ENCODE measurements at places on chromosomes 13 and 19.
A peak's percentile ranks its signal among the peaks of the same experiment; 100 is the strongest.

DNA sequence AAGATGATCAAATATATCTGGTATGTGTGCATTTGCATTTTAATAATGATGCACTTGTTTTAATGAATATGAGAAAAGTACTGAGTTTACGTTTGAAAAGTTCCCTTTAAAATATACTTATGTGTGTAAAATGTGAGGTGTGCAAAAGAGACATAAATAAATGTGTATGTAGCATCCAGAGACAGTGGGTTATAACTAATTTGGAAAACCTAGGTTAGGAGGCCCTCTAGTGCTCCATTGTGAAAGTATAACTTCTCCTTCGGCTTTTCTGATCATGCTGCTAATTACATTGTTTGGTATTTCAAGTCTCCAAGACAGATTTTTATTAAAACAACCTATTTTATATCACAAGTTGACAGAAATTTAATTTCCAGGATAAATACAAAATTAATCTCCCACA lies 30.1 kb downstream of the SCEL start:
- H3K4me1 ChIP-seq, result no peaks in the 10 kb centered on the region
- DNase-seq, result no peak
- H3K27me3 ChIP-seq, result peaks cover 2% of the 10 kb centered on the region

GRCh38 chr19:34082289-34083077 lies 89.8 kb upstream of the LSM14A start:
- H3K27ac ChIP-seq, result no peak overlapping the region
- peaks cover 1% of the 10 kb centered on the region for H3K36me3 ChIP-seq
- H3K27me3 ChIP-seq, result peaks cover 18% of the 10 kb centered on the region
- no peak for DNase-seq
- no peak overlapping the region for H3K4me3 ChIP-seq
- H3K4me1 ChIP-seq, result no peaks in the 10 kb centered on the region

DNA sequence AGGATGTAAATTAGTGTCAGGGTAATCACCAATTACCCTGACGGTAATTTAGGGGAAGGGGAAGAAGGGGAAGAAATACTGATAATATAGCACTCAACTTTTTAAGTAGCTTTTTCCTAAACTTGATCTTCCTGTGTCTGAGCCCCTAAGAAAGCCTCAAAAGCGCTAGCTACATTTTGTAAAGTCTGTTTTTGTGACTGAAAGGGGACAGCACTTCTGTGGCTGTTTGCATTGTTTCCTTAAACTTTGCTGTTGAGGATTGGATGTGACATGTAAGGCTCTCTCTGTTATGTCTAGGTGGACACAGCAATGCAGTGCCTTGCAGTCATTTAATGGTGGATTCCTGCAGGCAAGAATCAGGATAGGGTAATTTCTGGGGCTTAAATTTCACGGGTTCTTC lies 42.8 kb downstream of the SPATA13 start:
- DNase-seq, result no peak
- H3K27me3 ChIP-seq, result no peaks in the 10 kb centered on the region
- no peaks in the 10 kb centered on the region for H3K36me3 ChIP-seq
- H3K4me1 ChIP-seq, result peaks cover 34% of the 10 kb centered on the region
- H3K4me3 ChIP-seq, result peak overlapping the region; percentile 76
- peak overlapping the region; percentile 93 for H3K27ac ChIP-seq

GRCh38 chr13:48942131-48942530 lies 33.6 kb upstream of the FNDC3A start:
- no peak overlapping the region for H3K4me3 ChIP-seq
- H3K27ac ChIP-seq, result no peak overlapping the region
- no peak for DNase-seq
- peaks cover 5% of the 10 kb centered on the region for H3K4me1 ChIP-seq
- no peaks in the 10 kb centered on the region for H3K36me3 ChIP-seq

DNA sequence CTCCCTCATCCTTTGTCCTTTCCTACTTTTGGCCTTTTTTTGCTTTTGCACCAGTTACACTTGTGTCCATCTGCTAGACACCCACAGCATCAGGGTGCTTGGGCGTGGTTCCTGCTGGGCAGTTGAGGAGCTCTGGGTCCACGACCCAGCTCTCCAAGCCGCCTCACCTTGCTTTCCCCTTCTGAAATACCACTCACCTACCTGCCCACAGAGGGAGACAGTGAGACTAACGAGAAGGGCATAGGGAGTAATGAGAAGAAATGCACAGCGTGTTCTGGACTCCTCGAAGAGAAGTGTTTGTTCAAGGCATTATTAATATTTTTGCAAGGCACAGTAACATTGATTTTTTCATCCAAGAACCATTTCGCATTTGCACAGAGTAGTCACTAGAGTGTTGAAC lies 92.9 kb downstream of the DNAJC15 start:
- no peaks in the 10 kb centered on the region for H3K4me1 ChIP-seq
- no peak for DNase-seq
- H3K36me3 ChIP-seq, result no peaks in the 10 kb centered on the region

GRCh38 chr19:51086153-51086850 lies 3.6 kb upstream of the KLK14 start:
- DNase-seq, result no peak
- H3K27ac ChIP-seq, result peak overlapping the region; percentile 6
- no peak overlapping the region for H3K4me3 ChIP-seq

- no peak for DNase-seq
- H3K27me3 ChIP-seq, result peaks cover 5% of the 10 kb centered on the region
- H3K4me3 ChIP-seq, result no peak overlapping the region
- H3K27ac ChIP-seq, result no peak overlapping the region
Observed at GRCh38 chr19:8696993-8697392, 1.6 kb downstream of the ACTL9 start.

- no peak for DNase-seq
- H3K4me3 ChIP-seq, result no peak overlapping the region
- no peak overlapping the region for H3K27ac ChIP-seq
- peaks cover 10% of the 10 kb centered on the region for H3K4me1 ChIP-seq
- no peaks in the 10 kb centered on the region for H3K27me3 ChIP-seq
Observed at GRCh38 chr19:31223740-31224534, 125.3 kb downstream of the TSHZ3 start.

DNA sequence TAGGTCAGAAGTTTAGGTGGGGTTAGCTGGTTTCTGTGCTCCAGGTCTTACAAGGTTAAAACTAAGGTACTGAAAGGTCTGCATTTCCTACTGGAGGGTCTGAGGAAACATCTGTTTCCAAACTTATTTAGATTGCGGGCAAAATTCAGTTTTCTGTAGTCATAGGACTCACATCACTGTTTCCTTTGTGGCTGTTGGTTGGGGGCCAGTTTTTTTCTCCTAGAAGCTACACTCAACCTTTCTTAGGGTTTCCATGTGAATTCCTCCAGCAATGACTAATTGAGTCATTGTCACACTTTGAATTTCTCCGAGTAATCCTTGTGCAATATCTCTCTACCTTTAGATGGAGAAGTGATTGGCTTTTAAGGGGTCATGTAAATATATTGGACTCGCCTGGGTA lies 773.4 kb upstream of the SLITRK1 start:
- DNase-seq, result no peak
- H3K4me3 ChIP-seq, result no peak overlapping the region
- no peak overlapping the region for H3K27ac ChIP-seq
- no peaks in the 10 kb centered on the region for H3K36me3 ChIP-seq
- no peaks in the 10 kb centered on the region for H3K4me1 ChIP-seq

GRCh38 chr13:23330356-23330755 lies 103.1 kb downstream of the SACS start:
- no peak for DNase-seq
- H3K27ac ChIP-seq, result no peak overlapping the region
- H3K27me3 ChIP-seq, result no peaks in the 10 kb centered on the region
- H3K4me3 ChIP-seq, result no peak overlapping the region
- H3K36me3 ChIP-seq, result peaks cover 2% of the 10 kb centered on the region

DNA sequence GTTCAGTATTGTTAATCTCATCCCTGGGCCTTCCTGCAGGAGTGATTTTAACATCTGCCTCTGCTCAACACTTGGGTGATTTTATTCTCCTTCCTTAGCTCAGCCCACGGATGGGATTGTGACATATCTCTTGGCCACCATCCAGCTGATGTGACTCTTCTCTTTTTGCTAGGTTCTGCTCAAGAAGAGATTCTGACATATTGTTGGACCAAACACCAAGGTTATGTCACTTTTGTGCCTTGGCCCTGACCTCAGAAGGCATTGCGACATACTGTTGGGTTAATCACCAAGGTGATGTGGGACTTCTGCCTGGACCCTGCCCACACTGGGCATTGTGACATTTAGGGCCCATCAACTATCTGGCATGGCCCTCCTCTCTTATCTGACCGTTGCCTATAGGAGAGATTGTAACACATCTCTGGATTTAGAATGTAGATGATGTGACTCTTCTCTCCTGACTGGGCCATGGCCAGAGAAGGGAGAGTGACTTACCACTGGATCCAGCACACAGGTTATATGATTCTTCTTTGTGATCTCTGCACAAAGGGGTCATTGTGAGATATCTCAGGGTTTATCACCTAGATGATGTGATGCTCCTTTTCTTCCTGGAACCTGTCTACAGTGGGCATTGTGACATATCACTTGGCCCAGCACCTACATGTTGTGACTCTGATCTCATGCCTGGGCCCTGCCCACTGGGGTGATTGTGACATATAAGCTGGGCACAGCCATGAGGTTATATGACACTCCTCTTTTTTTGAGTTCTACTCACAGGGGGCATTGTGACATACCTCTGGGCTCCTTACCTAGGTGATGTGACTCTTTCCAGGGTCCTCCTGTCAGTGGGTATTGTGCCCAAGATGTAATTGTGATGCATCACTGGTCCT lies 88.8 kb downstream of the ZNF429 start:
- no peaks in the 10 kb centered on the region for H3K27me3 ChIP-seq
- peaks cover 16% of the 10 kb centered on the region for H3K4me1 ChIP-seq
- no peak overlapping the region for H3K4me3 ChIP-seq
- H3K27ac ChIP-seq, result peak overlapping the region; percentile 47

- peaks cover 5% of the 10 kb centered on the region for H3K36me3 ChIP-seq
- H3K4me1 ChIP-seq, result peaks cover 36% of the 10 kb centered on the region
- no peak overlapping the region for H3K27ac ChIP-seq
- DNase-seq, result no peak
Observed at GRCh38 chr19:49442771-49443365, 1.5 kb upstream of the SLC17A7 start.

DNA sequence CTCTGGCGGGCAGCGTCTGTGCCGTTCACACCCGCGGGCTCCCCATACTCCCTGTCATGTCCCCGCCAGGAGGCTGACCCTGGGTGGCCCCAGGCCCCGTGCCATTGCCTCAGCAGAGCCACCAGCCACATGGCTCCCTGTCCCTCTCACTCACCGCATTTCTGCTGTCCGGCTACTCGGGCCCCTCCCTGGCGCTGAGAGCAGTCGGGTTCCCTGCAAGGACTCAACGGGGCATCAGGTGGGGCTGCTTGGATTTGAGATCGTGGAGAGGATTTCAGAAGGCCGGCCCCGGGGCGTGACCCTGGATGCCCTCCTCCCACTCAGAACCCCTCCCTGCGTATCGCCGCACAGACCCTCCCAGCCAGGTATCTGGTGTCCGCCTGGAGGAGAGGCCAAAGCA lies 142.1 kb downstream of the KDM4B start:
- no peak for DNase-seq
- H3K27ac ChIP-seq, result no peak overlapping the region
- no peak overlapping the region for H3K4me3 ChIP-seq
- peaks cover 3% of the 10 kb centered on the region for H3K4me1 ChIP-seq
- H3K27me3 ChIP-seq, result no peaks in the 10 kb centered on the region

DNA sequence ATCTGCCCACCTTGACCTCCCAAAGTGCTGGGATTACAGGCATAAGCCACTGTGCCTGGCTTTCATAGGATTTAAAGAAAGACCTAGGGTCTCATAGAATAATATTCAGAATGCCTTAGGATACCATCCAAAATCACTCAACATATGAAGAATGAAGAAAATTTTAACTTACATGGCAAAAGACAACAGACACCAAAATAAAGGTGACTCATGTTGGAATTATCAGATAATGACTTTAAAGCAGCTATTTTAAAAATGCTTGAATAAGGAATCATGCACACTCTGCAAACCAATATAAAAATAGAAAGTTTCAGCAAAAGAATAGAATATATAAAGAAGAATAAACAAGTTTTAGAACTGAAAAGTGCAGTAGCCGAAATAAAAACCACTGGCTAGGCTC lies 29.3 kb downstream of the ZNF566 start:
- H3K4me1 ChIP-seq, result no peaks in the 10 kb centered on the region
- no peak overlapping the region for H3K27ac ChIP-seq
- no peaks in the 10 kb centered on the region for H3K27me3 ChIP-seq

GRCh38 chr13:33213797-33214196 lies 71.8 kb downstream of the STARD13 start:
- H3K36me3 ChIP-seq, result no peaks in the 10 kb centered on the region
- peaks cover 12% of the 10 kb centered on the region for H3K27me3 ChIP-seq
- no peaks in the 10 kb centered on the region for H3K4me1 ChIP-seq
- H3K27ac ChIP-seq, result no peak overlapping the region
- H3K4me3 ChIP-seq, result no peak overlapping the region
- DNase-seq, result no peak

DNA sequence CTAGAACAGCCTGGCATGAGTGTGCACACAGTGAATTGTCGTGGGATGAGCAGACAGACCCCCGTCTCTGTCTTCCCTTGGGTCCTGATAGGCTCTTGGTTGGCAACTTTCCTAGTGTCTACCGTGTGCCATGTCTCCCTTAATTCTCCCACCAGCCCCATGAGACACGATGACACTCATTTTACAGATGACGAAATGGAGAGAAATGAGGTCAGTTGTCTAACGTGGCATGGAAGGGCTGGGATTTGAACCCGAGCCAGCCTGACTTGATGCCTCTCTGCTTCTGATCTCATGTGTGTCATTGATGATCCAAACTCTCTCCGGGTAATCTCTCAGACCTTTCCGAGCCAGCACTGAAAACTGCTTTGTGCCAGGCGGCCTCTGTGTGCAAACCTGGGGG lies 8.4 kb upstream of the KLK14 start:
- H3K4me1 ChIP-seq, result peaks cover 9% of the 10 kb centered on the region
- H3K27me3 ChIP-seq, result no peaks in the 10 kb centered on the region
- no peak overlapping the region for H3K4me3 ChIP-seq
- H3K27ac ChIP-seq, result no peak overlapping the region
- H3K36me3 ChIP-seq, result no peaks in the 10 kb centered on the region
- DNase-seq, result no peak

DNA sequence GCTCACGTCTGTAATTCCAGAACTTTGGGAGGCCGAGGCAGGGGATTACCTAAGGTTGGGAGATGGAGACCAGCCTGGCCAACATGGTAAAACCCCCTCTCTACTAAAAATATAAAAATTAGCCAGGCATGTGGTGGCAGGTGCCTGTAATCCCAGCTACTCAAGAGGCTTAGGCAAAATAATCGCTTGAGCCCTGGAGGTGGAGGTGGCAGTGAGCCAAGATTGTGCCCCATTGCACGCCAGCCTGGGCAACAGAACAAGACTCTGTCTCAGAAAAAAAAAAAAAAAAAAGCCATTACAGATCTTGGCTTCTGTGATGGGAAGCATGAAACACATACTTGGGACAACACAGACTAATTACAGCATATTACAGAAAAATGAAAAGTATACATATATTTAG lies 1404.5 kb upstream of the SPRY2 start:
- H3K27ac ChIP-seq, result no peak overlapping the region
- no peak for DNase-seq
- H3K27me3 ChIP-seq, result no peaks in the 10 kb centered on the region
- H3K4me1 ChIP-seq, result no peaks in the 10 kb centered on the region
- H3K4me3 ChIP-seq, result no peak overlapping the region

Data from naive thymus-derived CD8-positive, alpha-beta T cell (primary cell).